Activated naive CD8-positive, alpha-beta T cell treated with anti-CD3 and anti-CD28 coated beads, Interleukin-2, amount 50 U/mL, for 24 hours (primary cell): ENCODE measurements at places on chromosomes 11 and 22.

DNA sequence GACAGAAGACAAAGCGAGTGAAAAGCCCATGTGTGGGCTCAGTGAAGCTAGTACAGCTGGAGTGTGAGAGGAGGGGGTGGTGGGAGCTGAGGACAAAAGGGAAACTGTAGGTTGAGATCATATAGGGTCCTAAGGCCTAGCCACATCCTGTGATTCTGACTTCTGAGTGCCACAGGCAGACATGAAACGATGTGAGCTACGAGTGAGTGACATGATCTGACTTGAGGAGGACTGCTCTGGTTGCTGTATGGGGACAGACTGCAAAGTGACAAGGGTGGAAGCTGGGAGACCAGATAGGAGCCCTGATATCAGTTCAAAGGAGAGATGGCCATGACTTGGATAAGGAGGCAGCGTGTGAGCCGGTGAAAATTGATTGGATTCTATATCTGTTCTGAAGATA, 85.4 kb downstream of the MICAL2 start:
- peak overlapping the region; percentile 94 for H3K27ac ChIP-seq
- H3K36me3 ChIP-seq = peaks cover 26% of the 10 kb centered on the region
- H3K27me3 ChIP-seq = no peaks in the 10 kb centered on the region
- peaks cover 84% of the 10 kb centered on the region for H3K4me1 ChIP-seq

- peaks cover 10% of the 10 kb centered on the region for H3K27me3 ChIP-seq
- no peak overlapping the region for H3K4me3 ChIP-seq
- H3K4me1 ChIP-seq = no peaks in the 10 kb centered on the region
Observed at GRCh38 chr11:19766206-19766605, 53.6 kb downstream of the NAV2 start.

- H3K27me3 ChIP-seq = peaks cover 2% of the 10 kb centered on the region
- H3K4me3 ChIP-seq = peak overlapping the region; percentile 99
- H3K36me3 ChIP-seq = peaks cover 49% of the 10 kb centered on the region
- peak overlapping the region; percentile 33 for H3K27ac ChIP-seq
- H3K4me1 ChIP-seq = peaks cover 65% of the 10 kb centered on the region
Observed at GRCh38 chr11:90220391-90220790, 2.5 kb downstream of the CHORDC1 start.

GRCh38 chr11:68912254-68912653, 8.6 kb downstream of the IGHMBP2 start:
- no peak overlapping the region for H3K27ac ChIP-seq
- peaks cover 37% of the 10 kb centered on the region for H3K36me3 ChIP-seq
- DNase-seq = no peak
- H3K4me1 ChIP-seq = no peaks in the 10 kb centered on the region
- H3K27me3 ChIP-seq = no peaks in the 10 kb centered on the region

DNA sequence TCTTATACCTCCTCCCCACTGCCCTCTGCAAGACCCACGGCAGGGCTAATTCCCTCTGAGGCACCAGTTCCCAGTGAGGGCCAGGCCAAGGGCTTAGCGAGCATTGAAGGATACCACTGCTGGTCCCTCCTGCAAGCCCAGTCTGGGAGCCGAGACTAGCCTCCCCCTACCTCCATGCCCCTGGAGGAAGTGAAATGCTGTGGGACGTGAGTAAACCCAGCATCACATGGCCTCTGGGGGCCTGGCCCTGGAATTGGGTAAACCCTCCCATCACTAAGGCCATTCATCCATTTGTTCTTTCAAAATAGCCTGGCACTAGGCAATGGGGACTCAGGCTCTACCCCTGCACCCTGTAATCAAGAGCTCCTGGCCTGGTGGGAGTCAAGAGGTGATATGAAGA, 24.7 kb downstream of the ARAP1 start:
- no peaks in the 10 kb centered on the region for H3K27me3 ChIP-seq
- peaks cover 16% of the 10 kb centered on the region for H3K4me1 ChIP-seq

DNA sequence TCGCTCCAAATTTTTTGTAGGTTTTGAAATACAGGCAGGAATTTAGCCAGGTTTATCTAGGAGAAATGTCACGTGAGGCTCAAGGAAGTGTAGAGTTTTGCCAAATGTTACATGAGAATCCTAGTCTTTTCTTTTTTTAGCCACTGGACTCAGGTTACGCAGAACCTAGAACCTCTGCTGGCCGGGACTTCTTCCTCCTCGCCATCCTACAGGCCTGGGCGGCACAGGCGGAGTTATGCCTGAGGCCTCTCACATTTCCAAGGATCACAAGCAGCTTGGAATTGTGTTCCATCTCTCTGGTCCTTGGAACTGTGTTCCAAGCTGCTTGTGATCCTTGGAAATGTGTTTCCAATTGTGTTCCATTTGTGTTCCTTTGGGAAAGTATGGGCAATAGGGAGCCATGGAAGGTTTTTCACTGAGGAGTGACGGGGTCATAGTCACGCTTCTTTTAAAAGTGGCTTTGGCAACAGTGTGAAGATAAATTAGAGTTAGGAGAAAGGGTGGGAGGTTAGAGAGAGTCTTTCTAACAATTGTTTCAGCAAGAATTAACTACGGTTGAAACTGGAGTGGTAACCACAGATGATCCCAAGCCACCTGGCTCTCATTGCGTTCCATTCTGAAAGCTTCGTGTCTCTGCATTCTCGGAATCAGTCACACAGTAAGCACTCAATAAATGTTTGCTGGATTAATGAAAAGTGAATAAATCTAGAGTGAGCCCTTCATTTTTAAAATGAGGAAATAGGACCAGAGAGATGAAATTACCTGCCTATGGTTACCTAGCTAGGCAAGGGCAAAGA, 12.5 kb upstream of the POU2AF1 start:
- peaks cover 44% of the 10 kb centered on the region for H3K4me1 ChIP-seq
- no peaks in the 10 kb centered on the region for H3K27me3 ChIP-seq
- H3K4me3 ChIP-seq = no peak overlapping the region
- H3K36me3 ChIP-seq = no peaks in the 10 kb centered on the region
- DNase-seq = no peak

DNA sequence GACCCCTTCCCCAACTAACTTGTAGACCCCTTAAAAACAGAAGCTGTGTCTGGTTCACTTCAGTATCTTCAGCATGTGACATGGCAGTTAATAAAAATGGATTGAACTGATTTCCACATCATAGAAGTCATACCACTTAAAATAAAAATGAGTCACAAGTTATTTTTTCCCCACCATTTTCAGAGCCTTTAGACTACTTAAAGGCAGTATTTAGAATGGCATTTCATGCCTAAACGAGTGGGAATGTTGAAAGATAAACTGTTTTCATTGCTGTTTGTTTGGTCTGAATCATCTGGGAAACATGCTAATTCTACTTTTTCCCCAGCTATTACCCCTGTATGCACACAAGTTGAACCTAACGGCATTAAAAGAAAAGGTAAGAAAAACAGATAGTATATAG, 324.0 kb downstream of the RAB38 start:
- H3K27ac ChIP-seq = no peak overlapping the region
- H3K36me3 ChIP-seq = no peaks in the 10 kb centered on the region
- no peaks in the 10 kb centered on the region for H3K27me3 ChIP-seq

DNA sequence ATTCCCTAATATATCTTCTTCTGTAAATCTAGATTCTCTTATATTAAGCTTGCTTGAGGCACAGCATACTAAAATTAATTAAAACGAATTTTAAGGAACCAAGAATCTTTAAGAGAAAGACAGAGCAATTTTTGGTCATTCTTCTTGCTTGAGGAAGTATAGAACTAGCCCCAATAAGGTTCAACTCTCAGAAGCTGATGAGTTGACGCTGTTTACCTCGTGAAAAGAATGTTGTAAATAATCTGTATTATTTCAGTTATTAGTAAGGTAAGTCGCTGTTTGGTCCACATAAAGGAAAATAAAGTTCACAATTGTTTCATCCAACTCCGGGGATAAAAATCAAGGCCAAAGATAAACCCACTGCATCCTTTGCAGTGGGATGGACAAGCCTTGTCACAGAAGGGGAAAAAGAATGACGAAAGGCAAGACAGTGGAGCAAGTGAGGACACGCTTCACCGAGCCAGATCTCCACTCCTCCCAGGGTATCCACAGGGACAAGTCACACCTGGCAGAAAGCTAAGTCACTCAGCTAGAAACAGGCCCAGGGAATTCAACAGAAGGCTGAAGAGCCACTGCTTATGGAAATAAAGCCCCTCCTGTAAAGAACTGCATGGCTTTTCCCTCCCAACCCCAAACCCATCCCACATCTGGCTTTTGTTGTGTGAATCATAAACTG, 752 bp downstream of the POU2AF1 start:
- H3K27ac ChIP-seq = peak overlapping the region; percentile 94
- no peak for DNase-seq
- H3K27me3 ChIP-seq = no peaks in the 10 kb centered on the region
- H3K4me1 ChIP-seq = peaks cover 89% of the 10 kb centered on the region

- H3K4me3 ChIP-seq = no peak overlapping the region
- H3K27me3 ChIP-seq = no peaks in the 10 kb centered on the region
- H3K4me1 ChIP-seq = no peaks in the 10 kb centered on the region
- no peak overlapping the region for H3K27ac ChIP-seq
- no peak for DNase-seq
Observed at GRCh38 chr22:34897126-34897525, 168.8 kb upstream of the ISX start.

GRCh38 chr11:110376711-110377324, 52.9 kb upstream of the FDX1 start:
- no peak overlapping the region for H3K27ac ChIP-seq
- H3K27me3 ChIP-seq = peaks cover 3% of the 10 kb centered on the region
- peaks cover 15% of the 10 kb centered on the region for H3K4me1 ChIP-seq
- no peaks in the 10 kb centered on the region for H3K36me3 ChIP-seq
- H3K4me3 ChIP-seq = no peak overlapping the region
- peak; percentile 24 for DNase-seq

GRCh38 chr11:828506-829175, 922 bp downstream of the CRACR2B start:
- H3K4me1 ChIP-seq = peaks cover 23% of the 10 kb centered on the region
- no peak overlapping the region for H3K27ac ChIP-seq
- peaks cover 39% of the 10 kb centered on the region for H3K27me3 ChIP-seq
- no peak overlapping the region for H3K4me3 ChIP-seq
- H3K36me3 ChIP-seq = no peaks in the 10 kb centered on the region
- DNase-seq = no peak

- H3K36me3 ChIP-seq = no peaks in the 10 kb centered on the region
- no peaks in the 10 kb centered on the region for H3K27me3 ChIP-seq
- no peaks in the 10 kb centered on the region for H3K4me1 ChIP-seq
- H3K27ac ChIP-seq = no peak overlapping the region
- DNase-seq = no peak
Observed at GRCh38 chr11:84146826-84147225, 860.7 kb upstream of the CCDC90B start.

- H3K27me3 ChIP-seq = no peaks in the 10 kb centered on the region
- DNase-seq = no peak
Observed at GRCh38 chr11:113411536-113411935, 24.0 kb downstream of the ANKK1 start.

DNA sequence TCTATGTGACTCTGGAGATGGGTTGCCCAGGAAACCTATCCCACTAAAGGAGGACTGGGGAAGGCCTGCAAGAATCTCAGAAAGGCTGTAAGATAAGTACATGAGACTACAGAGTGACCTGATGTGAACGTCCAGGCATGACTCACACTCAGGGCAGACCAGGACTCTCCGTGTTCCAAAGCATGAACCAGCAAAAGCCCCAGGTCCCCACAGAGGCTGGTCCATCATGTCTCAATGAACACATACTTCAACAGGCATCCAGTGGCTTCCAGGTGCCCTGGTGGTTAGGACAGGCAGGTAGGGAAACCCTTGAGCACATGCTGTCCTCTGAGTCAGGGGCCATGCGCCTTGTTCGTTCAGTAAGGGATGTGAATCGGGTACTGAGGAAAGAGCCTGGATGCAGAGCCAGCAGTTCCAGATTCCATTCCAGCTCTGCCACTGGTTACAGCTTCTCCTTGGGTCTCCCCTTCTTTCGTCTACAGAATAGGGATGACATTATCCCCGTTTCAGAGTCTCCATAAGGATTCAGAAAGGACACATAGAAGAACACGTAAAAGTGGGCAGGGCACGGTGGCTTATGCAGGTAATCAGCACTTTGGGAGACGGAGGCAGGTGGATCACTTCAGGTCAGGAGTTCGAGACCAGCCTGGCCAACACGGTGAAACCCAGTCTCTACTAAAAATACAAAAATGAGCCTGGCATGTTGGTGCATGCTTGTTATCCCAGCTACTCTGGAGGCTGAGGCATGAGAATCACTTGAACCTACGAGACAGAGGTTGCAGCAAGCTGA, 129.0 kb upstream of the TEAD1 start:
- peaks cover 3% of the 10 kb centered on the region for H3K27me3 ChIP-seq
- no peaks in the 10 kb centered on the region for H3K4me1 ChIP-seq
- H3K36me3 ChIP-seq = no peaks in the 10 kb centered on the region
- no peak overlapping the region for H3K4me3 ChIP-seq

DNA sequence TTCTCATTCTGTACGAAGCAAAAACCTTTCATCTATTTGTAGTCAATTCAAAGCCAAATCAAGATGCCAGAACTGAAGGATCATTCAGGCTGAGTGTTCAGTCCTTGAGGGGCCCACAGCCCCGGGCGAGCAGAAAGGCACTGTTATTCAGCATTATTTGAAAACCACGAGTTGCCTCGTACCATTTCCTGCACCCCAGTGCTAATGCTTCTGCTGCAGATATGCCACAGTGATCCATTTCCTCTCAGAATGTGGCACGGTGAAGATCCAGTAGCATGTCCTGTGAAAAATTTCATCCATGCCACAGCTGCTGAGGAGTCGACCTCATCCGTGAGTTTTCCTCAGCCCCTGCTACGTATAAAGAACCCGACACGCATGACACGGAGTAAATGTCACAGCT, 85.4 kb downstream of the OSBP2 start:
- peaks cover 1% of the 10 kb centered on the region for H3K27me3 ChIP-seq
- H3K4me1 ChIP-seq = peaks cover 4% of the 10 kb centered on the region
- no peak for DNase-seq
- H3K27ac ChIP-seq = no peak overlapping the region
- no peaks in the 10 kb centered on the region for H3K36me3 ChIP-seq
- H3K4me3 ChIP-seq = no peak overlapping the region

DNA sequence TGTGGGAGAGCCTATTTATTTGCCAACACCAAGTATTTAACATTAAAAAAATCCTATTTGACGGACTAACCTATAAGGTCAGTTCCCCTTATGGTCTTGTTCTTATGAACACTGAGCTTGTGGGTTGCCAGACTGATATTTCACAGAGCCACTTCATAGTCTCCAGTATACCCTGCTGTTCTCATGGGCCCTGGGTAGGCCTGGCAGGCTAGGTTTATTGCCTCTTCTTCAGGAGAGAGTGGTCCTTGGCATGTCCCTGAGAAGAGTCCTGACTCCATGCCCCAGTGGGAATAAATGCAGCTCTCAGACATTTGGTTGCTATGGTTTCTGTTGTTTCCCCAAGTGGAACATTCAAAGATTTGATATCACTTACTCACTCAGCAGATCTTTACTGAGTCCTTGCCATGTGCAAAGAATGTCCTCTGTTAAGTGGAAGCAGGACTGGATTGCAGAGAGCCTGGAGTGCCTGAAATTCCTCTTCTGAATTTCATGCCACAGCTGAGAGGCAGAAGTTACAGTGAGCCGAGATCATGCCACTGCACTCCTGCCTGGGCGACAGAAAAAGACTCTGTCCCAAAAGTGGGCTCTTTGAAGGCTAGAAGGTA, 15.7 kb downstream of the SLC5A1 start:
- H3K4me3 ChIP-seq = no peak overlapping the region
- no peaks in the 10 kb centered on the region for H3K36me3 ChIP-seq
- no peak for DNase-seq
- no peaks in the 10 kb centered on the region for H3K4me1 ChIP-seq
- peaks cover 43% of the 10 kb centered on the region for H3K27me3 ChIP-seq
